ENCODE measurements at places on chromosomes 16 and 17.

DNA sequence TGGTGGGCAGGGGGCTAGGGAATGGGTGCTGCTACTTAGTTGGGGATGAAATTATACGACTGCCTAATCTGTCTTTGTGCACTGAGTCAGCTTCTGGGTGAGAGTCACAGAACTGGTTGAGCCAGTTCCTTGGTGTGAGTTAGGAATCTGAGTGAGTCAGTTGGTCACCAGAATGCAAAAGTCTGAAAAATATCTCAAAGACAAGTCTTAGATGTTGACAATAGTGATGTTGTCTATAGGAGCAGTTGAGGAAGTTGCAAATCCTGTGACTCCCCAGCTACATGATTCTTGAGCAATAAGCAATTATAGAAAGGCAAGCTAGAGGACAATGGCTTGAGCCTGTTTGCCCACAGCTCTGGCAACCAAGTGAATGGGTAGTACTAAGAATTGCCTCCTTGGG lies 399.2 kb downstream of the CNTNAP4 start:
- no peak for DNase-seq

DNA sequence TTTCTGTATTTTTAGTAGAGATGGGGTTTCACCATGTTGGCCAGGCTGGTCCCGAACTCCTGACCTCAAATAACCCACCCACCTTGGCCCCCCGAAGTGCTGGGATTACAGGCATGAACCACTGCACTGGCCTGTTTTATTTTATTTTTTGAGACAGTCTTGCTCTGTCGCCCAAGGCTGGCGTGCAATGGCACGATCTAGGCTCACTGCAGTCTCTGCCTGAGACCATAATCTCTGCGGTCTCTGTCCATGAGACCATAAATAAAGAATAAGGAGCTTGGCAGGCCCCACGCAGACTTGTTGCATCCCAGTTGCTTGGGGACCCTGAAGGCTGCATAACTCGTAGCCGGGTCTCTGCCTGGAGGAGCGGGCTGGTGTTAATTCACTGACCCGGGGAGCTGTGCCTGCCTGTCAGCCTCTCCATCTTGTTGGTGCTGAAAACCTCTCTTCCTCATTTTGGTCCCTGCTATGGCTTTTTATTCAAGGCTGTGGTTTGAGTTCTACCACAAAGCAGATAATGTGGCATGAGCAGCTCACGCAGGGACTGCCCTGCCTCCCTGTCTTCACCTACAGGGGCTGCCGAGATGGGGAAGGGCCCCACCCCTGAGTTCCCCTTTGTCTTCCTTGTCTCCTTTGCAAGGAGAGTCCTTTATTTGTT lies 82.1 kb downstream of the MSI2 start:
- DNase-seq = no peak

DNA sequence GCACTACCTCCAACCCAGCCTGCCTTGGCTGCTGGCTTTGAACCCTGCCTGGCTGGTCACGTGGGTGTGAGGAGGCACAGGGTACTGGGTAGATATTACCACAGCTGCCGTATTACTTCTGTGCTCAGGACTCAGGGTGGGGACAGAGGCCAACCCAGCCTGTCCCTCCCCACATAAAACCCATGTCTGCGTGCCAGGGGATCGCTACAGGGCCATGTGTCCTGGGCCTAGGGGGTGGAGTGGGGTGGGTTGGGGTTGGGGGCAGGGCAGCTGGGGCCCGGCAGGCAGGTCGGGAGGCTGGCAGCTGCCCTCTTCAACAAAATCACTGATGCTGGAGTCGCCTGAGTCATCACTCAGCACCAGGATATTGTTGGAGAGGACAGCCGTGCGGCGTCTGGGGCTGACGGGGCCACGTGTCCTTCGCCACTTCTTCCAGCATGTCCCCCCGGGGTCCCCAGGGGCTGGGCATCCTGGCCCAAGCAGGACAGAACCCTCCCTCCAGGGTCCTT lies 39.7 kb upstream of the PVALEF start:
- no peak for DNase-seq

DNA sequence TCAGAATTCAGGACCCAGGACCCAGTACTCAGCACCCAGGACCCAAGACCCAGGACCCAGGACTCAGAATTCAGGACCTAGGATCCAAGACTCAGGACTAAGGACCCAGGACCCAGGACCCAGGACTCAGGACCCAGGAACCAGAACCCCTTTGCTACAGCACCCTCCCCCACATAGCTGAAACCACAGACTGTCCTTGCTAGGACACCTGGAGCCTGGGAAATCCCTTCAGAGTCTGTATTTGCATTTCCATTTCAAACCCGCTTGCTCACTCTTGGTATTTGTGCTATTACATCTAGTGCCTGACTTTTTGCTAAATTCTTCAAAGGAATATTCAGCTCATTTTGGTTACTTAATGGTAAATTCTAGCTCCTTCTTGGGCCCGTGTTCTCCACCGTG lies 275.8 kb upstream of the MAF start:
- no peak for DNase-seq
